Cortex of kidney (tissue), 1 donor: ENCODE measurements at places on chromosomes 2 and 18.

- no peak for DNase-seq
Observed at GRCh38 chr18:55879331-55879730, 291.3 kb upstream of the TCF4 start.

GRCh38 chr2:223625652-223626051 lies 23.5 kb upstream of the SCG2 start:
- DNase-seq, result no peak

DNA sequence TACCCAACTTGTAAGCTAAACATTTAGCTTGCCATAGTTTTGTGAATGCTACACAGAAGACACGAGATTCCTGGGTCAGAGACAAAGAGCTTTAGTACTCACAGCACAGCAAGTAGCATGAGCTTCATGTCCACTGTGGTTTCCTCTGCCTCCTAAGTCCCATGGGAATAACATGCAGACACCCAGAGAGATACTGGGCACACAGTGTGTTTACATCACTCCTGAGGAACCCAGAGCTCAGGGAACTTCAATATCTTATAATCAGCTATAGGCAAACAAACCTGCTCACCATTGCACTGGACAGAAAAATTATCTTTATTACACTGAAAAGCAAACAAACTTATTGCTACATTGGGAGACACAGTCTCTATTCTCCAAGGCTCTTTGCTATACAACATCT lies 14.5 kb upstream of the NCK2 start:
- DNase-seq, result no peak

- DNase-seq, result no peak
Observed at GRCh38 chr18:78090584-78090983, 840.9 kb downstream of the GALR1 start.

DNA sequence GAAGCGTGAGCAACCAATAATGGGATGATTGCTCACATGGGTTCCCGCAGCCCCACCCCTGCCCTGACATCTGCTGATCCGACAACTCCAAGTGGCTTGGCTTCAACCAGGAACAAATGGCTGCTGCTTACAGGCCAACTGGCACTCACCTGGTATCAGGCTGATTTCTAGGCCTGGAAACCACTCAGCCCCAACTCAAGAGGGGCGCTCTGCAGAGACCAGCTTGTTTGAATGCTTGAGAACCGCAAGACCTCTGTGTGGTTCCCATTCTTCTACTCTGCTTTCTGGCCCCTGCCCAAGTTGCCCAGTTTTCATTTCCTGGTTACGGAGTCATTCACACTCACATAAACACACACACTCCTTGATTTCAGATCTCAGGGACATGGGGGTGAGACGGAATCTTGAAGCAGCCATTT lies 52.0 kb downstream of the TNP1 start:
- DNase-seq, result no peak

- no peak for DNase-seq
Observed at GRCh38 chr18:59918320-59918755, 18.5 kb downstream of the PMAIP1 start.

DNA sequence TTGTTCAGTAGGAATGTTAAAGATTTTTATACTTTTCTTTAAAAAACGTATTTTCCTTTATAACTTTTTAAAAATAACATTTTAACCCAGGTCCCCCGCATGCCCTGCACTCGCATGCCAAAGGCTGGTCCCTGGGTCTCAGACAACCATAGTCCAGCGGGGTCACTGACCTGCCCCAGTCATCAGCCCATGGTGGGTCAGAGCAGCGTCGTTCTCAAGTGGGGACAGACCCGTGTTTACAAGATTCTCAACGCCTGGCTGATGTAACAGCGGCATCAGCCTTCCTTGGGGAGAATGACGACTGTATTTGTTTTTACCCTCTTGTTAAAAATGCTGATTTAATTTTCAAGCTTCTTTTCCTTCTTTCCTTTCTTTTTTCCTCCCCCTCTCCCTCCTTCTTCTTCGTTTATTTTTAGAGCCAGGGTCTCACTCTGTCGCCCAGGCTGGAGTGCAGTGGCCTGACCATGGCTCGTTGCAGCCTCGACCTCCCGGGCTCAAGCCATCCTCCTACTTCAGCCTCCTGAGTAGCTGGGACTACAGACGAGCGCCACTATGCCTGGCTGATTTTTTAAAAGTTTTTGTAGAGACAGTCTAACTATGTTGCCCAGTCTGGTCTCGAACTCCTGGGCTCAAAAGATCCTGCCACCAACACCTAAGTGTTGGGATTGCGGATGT lies 1.0 kb upstream of the EFHD1 start:
- DNase-seq, result no peak

- DNase-seq, result no peak
Observed at GRCh38 chr18:26088487-26088886, 1.9 kb downstream of the SS18 start.

DNA sequence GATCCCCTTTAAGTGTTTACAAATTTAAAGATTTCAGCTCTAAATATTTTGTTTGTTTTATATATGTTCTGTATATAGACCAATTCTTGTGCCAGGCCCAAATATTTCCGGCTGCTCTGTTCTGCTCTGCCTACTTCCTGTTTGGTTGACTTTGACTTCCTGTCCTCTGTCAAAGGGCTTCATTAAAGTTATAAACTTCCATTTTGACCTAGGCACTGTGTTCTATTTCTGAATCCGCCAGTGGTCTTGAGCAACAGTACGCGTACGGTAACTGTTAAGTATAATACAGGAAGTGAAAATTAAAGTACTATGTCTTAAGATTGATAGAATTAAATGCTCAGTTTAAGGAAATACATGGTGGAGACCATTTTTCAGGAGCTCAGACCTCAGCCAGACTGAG lies 13.5 kb upstream of the REL start:
- DNase-seq, result no peak

DNA sequence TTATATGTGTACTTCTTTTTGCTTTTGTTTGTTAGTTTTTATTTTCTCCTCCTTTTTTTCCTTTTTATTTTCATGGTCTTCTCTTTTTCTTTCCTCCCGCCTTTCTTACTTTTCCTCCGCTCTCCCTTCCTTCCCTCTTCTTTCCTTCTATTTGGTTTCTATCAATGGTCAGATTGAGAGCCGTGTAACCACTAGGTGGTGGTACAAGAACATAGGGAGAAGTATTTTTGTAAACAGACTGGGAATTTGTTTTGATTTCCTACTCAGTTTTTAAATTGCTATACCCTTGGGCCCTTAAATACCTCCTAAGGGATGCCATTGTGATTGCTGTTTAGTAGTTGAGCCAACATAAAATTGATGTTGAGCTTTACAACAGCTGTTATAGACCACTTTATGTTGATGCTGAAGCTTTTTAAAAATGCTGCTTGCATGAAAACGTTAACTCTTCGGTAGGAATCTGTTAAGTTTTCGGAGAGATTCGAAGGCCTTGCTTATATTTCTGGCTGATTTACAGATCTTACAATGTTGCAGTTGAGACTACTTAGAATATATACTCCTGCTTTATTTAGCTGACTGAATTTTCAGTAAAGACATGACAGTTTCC lies 124.2 kb downstream of the UBE2E3 start:
- no peak for DNase-seq

GRCh38 chr2:227383686-227384085 lies 4.1 kb downstream of the SCYGR1 start:
- no peak for DNase-seq

- no peak for DNase-seq
Observed at GRCh38 chr2:219060821-219061791, at the start of gene IHH. Gene IHH, minus strand, starts transcription at chr2:219060921. Its CDS starts 454 bp downstream, at chr2:219060467.

DNA sequence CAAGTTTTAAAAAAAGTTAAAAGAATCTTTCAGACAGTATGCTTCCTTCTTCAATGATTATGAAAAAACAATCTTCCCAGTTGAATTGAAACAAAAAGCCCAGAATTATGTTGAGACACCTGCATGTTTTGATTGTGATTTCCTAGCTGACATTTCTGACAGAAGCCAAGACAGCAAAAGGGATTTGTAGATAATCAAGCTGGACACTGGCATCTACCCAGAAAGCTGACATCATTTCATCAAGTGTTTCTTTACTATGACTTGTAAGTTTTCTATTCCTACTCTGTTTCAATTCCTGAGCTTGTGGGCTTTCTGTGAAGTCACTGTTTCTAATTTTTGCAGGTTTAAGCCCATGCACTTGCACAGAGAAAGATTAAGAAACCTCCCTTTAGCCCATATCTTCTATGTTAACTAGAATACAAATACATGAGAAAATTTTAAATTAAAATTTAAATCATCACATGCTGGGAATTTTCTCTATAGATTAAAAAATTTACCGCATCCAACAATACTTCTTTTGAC lies 82.9 kb upstream of the CCDC85A start:
- DNase-seq, result no peak

DNA sequence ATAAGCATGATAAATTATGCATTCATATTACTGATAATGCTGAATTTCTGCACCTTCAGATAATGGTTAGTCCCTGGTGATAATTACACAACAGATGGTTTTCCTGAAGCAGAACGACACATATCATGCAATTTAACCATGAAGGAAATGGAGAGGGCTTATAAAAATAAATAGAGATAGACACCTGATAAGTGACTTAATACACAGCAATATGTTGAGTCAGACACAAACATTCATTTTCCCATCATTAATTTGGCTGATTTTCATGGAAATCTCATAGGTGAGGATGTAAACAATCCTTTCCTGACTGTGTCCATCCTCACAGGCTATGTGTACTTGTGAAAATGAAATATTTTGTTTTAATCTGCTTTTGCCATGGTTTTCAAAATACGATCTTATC lies 36.9 kb upstream of the DSEL start:
- DNase-seq, result no peak

DNA sequence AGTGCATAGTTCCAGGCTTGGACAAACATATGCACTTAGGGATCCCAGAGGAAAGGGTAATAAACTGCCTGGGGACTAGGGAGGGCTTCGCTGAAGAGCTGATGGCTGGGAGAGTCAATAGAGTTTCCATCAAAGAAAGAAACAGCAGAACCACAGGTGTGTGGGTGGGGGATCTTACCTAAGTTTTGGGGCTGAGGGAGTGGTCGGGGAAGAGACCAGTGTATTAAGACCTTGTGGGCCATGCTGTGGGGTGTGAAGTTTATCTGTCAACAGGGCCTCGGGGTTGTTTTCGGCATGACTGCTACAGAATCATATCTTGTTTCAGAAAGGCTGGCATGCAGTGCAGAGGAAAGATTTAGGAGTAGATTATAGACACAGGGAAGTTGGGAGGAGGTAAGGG lies 31.2 kb upstream of the GTF2A1L start:
- DNase-seq, result no peak

GRCh38 chr2:241191081-241191480 lies 2.6 kb downstream of the ANO7 start:
- no peak for DNase-seq

- DNase-seq, result no peak
Observed at GRCh38 chr18:38047820-38048219, 482.2 kb upstream of the CELF4 start.

GRCh38 chr2:172735582-172736423 lies at the start of gene RAPGEF4:
Gene RAPGEF4, plus strand, starts transcription at chr2:172735845. Its CDS starts 139 bp downstream, at chr2:172735984.
- no peak for DNase-seq

- no peak for DNase-seq
Observed at GRCh38 chr2:212033888-212034287, 504.7 kb downstream of the ERBB4 start.

GRCh38 chr18:5628512-5629255 lies 84.9 kb upstream of the EPB41L3 start:
- DNase-seq, result no peak

GRCh38 chr18:59569390-59569791 lies 127.8 kb downstream of the CCBE1 start:
- DNase-seq, result no peak

DNA sequence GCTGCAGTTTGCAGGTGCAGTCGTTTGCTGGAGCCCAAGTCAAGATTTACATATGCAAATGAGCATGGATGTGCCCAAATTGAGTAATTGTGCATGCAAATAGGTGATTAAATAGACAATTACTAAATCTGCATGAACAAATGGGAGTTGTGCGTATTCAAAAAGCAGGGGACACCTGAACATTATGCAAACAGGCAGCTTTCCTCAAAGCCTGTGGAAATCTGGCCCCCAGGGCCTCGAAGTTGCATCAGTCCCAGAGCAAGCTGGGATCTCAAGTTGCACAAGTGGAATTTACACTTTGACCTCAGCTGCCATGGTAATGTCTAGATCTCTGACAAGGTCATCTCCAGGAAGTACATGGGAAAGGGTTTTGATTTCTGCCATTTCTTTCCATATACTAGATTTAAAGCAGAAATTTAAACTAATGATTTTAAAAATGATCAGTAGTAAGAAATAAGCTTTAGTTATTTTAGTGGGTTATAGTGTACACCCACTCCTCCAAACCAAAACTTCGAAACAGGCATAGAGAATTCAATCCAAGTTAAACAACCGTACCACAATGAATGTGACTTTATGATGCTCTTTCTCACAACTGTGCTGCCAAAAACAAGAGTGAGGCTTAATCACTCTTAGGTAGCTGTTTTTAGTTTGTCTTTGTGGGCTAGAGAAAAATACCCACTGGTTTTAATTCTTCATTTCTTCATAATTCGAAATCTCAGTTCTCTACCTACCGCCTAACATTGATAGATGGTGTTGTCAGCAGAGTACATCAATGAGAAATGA lies 110.7 kb downstream of the RND3 start:
- no peak for DNase-seq

GRCh38 chr2:24016853-24017703 lies 7.2 kb downstream of the MFSD2B start:
- DNase-seq, result no peak

- no peak for DNase-seq
Observed at GRCh38 chr2:232539298-232540231, at the start of gene CHRNG. Gene CHRNG, plus strand, starts transcription at chr2:232539692. Its CDS starts 56 bp downstream, at chr2:232539748.

- no peak for DNase-seq
Observed at GRCh38 chr2:55111230-55111569, 60.9 kb upstream of the RTN4 start.

DNA sequence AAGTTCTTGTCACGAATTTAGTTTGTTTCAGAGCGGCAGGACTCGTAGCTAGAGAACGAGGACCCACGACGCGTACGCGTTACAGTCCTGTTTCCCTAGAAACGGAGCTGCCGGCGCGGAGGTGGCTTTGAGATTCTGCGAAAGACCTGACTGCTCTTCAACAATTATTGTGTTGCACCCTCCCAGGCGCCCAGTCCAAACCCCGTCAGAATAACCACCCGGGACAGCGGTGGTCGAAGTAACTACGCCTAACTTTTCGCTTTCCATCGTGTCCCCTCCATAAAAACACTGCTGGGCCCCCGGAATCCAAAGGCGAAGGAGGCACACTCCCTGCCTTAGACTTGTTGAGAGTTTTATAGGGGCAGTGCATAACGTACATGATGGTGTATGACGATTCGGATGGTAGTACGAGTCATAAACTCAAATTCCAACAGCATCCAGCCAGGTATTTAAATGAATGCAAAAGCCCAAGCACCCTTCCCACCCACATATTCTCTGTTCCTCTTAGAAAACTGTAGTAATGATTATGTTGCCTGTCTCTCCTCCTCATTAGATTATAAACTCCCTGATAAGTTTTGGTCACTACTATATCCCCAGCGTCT lies 651 bp upstream of the STAM2 start:
- DNase-seq, result no peak
